ENCODE measurements at places on chromosomes 2 and 18. TPM values are rescaled to one million over a fixed set of nuclear protein-coding genes. Genes with fewer than 3 reads are reported as not detected.

POTEC gene
- total RNA-seq: not detected

GTF2A1L gene
- not detected for total RNA-seq

DSC1 gene
- 0.16 TPM for total RNA-seq

PROM2 gene
- not detected for total RNA-seq

CABLES1 gene
- 0.73 TPM for total RNA-seq

All from T-helper 17 cell (primary cell).